ENCODE measurements at places on chromosomes 6 and 20.

DNA sequence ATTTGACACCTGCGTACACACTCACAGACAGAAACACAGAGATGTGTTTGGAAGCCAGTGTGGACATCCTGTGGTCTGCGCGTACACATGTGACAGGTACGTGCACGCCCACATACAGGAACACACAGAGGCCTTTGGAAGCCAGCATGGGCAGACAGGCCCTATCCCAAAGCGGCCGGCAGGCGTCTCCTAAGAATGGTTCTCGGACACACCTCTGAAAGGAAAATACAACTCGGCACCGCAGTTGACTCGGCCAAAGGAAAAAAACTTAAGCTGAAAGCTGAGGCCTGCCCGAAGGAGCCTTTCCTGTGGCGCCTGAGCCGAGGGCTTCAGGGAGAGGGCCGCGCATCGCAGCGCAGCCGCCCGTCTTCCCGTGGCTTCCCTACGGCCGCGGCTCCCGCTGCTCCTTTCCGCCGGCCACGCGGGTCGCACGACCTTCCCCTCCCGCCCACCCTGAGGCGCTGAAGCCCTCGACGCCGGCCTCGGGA is 1.4 kb upstream of the CEP43 start:
- DNase-seq = no peak

DNA sequence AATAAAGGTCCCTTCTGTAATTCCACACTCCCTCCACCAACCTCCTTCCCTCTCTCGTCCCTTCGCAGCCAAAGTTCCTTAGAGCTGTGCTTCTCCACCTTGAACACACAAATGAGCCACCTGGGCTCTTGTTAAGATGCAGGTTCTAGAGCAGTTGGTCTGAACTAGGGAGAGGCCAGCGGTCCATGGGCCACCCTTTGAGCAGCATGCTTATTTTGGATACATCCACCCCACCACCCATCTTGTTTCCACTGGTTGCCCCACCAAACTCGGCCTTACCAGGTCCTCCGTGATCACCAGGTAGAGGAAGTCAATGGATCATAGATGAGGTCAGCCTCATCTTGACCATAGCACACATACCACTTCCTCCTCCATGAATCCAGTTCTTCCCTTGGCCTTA is 7.3 kb upstream of the BPIFA2 start:
- no peak for DNase-seq

GRCh38 chr6:151325075-151326050 is 66.0 kb downstream of the ZBTB2 start:
- no peak for DNase-seq

GRCh38 chr20:20713244-20713765 is 861 bp upstream of the RALGAPA2 start:
- DNase-seq = no peak

GRCh38 chr6:168138436-168138835 is 59.4 kb upstream of the FRMD1 start:
- no peak for DNase-seq

GRCh38 chr6:10361428-10361827 is 53.4 kb downstream of the TFAP2A start:
- no peak for DNase-seq

DNA sequence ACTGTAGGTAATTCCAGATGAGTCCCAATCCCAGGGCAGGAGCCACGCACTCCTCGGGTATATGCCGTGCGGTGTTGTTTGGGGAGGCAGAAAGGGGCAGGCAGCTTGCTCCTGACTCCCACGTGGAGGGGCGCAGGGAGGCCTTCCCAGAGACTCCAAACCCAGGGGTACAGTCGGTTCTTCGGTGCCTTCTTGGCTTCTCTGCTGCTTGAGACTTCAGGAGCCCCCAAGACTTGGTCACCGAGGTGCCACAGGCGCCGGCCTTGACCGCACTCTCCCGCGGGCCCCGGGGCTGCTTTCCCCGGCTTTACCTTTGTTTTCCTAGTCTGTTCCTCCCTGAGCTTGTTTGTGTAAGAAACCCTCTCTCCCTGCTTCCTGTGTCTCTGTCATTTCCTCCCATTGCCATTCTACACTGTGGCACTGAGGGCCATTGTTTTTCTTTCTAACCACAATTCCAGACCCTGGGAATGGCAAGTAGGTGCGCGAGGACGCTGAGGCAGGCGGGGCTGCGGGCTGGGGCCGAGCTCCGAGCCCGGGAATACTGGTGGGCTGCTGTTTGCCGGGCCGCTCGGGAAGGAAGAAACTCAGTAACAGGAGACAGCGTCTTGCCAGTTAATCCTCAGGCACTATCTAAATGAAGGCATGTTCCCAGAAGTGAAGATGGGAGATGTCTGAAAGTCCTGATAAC is 215.6 kb upstream of the HEY2 start:
- DNase-seq = no peak

- no peak for DNase-seq
Observed at GRCh38 chr6:6033858-6034257, 27.1 kb upstream of the NRN1 start.

DNA sequence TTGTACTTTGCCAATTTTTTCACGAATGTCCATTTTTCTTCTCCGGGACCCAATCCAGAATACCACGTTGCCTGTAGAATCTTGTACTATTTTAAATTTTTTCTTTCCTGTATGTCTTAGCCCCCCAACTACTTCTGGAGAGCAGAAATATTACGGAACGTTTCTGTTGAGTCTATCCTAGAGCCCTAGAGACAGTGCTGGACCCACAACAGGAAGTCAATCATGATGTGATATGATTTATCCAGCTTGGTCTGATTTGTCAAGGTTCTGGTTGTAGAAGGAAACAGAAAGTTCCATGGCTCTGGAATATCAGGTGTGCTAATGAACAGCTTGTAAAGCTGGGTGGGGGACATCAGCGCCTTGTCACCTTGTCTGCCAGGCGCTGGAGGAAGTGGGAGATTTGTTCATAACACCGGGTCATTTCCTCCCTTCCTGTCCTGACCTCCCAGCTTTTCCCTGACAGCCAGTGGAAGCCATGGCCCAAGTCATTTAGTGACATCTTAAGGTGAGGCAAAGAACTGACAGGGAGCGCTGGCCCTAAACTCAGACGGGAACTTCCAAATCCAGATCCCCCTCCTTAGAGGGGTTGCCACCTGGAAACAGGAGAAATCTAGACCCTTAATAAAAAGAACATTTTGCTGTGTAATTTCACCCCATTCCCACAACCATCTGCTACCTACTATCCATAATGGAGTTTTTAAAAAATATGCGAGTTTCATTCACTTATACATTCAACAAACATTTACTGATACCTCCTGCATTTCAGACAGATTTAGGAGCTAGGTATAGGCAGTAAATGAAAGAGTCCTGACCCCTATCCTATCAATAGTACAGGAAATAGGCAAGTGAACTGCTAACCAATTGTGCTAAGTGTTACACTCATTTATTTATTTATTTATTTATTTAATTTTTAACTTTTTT is 130.5 kb downstream of the ZFP64 start:
- DNase-seq = no peak

GRCh38 chr20:4060064-4060795 is 44.9 kb upstream of the RNF24 start:
- DNase-seq = no peak

DNA sequence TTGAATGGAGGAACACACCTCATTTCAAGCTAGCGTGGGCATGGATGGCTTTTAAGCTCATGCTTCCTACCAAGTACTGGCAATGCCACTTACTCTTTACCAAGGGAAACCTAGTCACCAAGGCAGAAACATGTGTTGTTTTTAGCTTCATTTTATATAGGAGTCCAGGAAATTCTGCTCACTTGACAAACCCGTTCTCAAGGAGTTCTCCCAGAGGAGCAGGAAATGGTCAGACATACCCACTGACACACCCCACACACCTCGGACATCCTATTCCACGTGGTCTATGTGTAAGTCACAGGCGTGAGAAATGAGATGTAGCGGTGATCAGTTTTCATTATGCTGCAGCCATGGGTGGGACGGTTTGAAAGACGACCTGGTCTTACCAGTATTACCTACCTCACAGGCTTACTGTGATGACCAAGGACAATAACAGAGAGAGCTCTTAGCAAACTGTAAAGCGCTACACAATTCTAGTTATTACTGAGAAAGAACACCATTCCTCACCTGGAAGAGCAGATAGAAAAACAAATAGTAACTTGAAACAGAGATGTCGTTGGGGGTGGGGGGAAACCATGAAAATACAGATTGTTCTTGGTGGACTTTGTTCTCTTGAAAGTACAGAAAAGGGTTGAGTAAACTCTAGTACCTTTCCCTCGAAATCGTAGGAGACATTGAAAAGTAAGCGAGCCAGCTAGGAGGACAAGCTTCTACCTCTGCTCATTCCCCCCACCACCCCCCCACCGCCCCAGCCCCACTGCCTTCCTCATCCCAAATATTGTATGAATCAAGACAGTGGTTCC is 1.7 kb downstream of the CNKSR3 start:
- DNase-seq = no peak

DNA sequence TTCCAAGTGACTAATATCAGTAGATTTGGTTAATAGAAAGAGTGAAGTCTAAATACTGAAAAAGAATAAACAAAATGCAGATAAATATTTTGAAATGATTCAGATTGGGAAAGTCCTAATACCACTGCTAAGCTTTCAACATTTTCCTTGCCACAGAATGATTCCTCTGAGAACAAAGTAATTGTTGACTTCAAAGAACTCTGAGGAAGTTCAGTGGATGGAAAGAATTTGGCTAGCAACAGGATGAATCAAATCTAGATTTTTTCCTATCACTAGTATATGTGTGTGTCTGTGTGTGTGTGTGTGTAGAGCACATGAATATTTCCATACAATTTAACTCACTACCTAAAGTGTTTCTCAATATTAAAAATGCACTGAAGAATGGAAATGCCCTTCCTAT is 107.9 kb upstream of the PREP start:
- no peak for DNase-seq

DNA sequence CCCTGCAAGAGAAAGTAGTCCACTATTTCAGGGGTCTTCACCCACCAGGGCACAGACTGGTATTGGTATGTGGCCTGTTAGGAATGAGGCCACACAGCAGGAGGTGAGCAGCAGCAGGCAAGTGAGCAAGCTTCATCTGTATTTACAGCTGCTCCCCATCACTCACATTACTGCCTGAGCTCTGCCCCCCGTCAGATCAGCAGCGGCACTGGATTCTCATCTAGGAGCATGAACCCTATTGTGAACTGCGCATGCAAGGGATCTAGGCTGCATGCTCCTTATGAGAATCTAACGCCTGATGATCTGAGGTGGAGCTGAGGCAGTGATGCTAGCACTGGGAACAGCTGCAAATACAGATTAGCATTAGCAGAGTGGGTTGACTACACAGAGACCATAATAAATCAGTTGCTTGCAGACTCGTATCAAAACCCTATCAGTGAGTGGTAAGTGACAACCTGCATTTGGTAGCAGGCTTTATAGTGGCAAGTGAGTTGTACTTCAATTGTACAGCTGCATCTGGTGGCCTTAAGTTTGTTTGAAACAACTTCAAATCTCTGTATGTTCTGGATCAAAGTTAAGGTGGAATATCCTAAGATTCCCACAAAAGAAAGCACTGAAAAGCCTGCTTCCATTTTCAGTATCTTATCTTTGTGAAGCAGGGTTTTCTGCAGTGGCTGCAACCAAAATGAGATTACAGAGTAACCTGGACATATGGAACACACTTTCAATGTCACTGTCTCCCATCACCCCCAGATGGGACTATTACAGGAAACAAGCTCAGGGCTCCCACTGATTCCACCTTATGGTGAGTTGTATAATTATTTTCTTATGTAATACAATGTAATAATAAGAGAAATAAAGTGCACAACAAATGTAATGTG is 12.8 kb downstream of the C6orf141 start:
- DNase-seq = no peak

GRCh38 chr20:4791121-4791520 is 69.4 kb downstream of the PRND start:
- DNase-seq = no peak

DNA sequence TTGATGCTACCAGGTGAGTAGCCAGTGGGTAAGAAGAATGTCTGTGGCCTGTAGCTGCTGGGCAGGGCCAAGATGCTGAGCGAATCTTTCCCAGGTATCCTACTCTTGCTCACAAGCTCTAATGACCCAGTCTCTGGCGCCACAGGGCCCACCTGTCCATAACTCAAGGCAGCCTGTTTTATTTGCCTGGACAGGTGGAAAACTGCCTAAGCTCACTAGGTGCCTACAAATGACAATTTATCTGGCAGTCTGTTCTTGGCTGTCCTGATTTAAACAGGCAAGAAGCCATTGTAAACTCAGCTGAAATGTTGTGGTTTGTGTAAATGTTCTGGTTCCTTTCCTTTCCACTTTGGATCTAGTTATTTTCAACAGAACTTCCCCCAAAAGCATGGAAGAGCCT is 113.3 kb downstream of the TCP11 start:
- DNase-seq = no peak

DNA sequence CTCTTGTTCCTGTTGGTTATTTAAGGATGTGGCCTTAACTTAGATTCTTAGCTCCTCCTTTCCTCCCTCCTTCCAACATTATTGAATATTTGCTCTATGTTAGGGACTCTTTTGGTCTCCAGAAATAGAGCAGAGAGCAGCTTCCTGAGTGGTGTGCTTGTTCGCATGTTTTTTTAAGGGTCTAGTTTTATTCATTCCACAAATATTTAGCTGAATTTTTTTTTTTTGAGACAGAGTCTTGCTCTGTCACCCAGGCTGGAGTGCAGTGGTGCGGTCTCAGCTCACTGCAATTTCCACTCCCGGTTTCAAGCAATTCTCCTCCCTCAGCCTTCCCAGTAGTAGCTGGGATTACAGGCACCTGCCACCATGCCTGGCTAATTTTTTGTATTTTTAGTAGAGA is 169.2 kb downstream of the ZFAND3 start:
- DNase-seq = no peak

- no peak for DNase-seq
Observed at GRCh38 chr6:154245506-154245905, 111.1 kb downstream of the IPCEF1 start.

DNA sequence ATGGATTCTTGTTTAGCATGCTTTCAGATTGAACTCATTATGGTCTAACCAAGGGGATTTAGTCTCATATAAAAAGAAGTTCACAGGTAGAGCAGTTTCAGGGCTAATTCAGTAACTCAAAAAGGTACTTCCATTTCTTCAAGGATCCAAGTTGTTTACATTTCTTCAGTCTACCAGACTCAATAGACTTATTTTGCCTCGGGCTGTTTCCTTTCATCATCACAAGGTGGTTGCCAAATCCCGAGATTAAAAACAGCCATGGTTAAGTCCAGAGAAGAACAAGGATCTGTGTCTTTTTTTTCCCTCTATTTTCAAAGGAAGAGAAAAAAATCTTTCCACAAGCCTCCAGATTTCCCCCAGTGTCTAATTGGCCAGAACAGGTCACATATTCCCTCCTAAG is 69.8 kb upstream of the SNX9 start:
- DNase-seq = no peak

- DNase-seq = no peak
Observed at GRCh38 chr6:157665180-157665579, 157.9 kb upstream of the SNX9 start.

DNA sequence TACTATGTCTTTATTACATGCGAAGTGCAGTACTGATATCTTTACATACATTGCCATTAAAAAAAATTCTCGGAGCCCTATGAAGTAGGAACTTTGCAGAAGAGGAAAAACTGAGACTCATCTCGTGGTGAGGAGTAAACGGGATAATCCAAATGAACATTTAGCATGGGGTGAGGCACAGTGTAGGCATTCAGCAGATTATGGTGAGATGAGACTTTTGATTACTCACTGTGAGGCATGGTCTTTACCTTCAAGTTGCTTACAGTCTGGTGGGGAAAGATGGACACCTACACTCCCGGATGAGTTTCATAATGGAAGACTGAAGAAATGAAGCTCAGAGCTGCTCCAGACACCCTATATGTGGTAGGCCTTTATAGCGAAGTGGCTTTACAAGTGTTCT is 1.4 kb downstream of the RPRD1B start:
- no peak for DNase-seq

GRCh38 chr6:39752835-39753724 is 27.9 kb upstream of the KIF6 start:
- DNase-seq = no peak

All from stimulated activated CD4-positive, alpha-beta T cell treated with anti-CD3 and anti-CD28 coated beads, Interleukin-1b, Interleukin-23, amount 100 ng/mL, for 24 hours (primary cell).